ENCODE measurements at places on chromosomes 7 and 10.

- no peak for DNase-seq
Observed at GRCh38 chr10:130369645-130370381, 233.6 kb downstream of the GLRX3 start.

DNA sequence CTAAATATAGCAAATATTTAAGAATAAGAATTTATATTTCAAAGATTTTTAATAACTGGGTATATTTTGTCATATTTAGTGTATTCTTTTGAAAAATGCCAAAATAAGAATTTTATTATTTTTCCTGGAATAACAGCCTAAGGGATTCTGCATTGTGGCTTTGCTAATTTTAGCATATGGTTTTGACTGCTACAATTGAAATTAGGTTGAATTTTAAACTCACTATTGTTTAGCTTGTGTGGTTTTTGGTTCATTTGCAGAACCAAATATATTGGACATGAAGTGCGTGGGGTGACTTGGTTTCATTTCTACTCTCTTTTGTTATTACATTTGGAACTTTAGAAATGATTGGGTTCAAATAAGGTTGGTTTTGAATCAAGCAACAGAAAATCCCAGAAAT is 35.5 kb downstream of the ZNF273 start:
- no peak for DNase-seq

DNA sequence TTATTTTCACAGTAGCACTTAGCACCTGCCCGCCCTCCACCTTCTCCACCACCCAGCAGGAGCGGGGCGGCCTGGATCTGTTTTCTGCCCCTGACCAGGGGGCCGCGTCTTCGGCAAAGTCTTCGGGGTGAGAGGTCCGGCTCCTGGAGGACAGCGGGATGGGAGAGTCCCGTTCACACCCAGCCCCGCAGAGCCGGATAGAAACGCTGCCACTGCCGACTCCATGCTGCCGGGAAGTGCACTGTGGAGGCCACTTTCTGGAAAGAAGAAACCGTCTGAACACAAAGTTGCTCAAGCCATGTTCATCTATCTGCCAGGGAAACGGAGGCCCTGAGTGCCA is 14.5 kb upstream of the ZNF273 start:
- no peak for DNase-seq

DNA sequence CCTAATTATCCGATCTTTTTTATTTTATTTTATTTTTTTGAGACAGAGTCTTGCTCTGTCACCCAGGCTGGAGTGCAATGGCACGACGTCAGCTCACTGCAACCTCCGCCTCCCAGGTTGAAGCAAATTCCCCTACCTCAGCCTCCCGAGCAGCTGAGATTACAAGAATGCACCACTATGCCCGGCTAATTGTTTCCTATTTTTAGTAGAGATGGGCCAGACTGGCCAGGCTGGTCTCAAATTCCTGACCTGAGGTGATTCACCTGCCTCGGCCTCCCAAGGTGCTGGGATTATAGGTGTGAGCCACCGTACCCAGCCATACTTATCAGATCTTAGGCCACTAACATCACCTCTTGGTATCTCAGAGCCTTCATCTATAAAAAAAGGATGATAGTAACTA is 4.9 kb downstream of the SLC25A13 start:
- no peak for DNase-seq

- no peak for DNase-seq
Observed at GRCh38 chr7:88789480-88790064, 6.0 kb downstream of the TEX47 start.

- DNase-seq, result no peak
Observed at GRCh38 chr10:49526619-49527018, 12.3 kb downstream of the ERCC6 start.

GRCh38 chr10:329361-330099 is 194.3 kb downstream of the ZMYND11 start:
- peak; percentile 92 for DNase-seq

DNA sequence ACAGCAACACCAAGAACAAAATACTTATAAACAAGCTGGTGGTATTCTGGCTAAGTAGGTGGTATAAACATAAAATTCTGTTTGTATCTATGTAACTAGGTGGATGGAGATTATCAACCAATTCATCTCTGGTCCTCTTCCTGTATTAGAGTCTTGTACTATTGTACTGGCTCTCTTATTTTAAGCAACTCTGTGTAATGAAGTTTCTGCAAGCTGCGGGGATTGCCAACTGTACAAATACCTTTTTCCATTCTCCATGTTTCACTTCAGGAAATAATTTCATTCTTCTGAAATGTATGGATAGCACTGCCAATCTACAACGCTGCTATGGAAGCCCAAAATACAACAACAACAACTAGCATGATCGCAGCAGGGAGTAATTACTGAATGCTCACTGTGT is 44.8 kb downstream of the JAZF1 start:
- DNase-seq, result no peak

DNA sequence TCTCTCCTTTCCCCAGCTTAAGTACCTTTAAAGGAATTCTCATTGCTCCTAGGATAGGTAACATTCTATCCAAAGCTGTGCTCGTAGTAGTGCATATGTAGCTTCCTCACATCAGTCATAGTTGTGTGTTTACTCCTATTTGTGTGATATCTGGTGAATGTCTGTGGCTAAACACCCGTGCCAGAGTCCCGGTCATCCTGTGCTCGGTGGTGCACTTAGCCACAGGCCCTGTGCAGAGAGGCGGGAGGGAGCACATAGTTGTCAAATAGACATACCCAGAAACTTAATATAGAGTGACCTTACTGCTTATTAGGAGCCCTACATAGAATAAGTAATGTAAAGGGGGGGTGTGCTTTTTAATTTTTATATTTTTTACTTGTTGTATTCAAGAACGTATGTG is 76.6 kb downstream of the RBM33 start:
- no peak for DNase-seq

DNA sequence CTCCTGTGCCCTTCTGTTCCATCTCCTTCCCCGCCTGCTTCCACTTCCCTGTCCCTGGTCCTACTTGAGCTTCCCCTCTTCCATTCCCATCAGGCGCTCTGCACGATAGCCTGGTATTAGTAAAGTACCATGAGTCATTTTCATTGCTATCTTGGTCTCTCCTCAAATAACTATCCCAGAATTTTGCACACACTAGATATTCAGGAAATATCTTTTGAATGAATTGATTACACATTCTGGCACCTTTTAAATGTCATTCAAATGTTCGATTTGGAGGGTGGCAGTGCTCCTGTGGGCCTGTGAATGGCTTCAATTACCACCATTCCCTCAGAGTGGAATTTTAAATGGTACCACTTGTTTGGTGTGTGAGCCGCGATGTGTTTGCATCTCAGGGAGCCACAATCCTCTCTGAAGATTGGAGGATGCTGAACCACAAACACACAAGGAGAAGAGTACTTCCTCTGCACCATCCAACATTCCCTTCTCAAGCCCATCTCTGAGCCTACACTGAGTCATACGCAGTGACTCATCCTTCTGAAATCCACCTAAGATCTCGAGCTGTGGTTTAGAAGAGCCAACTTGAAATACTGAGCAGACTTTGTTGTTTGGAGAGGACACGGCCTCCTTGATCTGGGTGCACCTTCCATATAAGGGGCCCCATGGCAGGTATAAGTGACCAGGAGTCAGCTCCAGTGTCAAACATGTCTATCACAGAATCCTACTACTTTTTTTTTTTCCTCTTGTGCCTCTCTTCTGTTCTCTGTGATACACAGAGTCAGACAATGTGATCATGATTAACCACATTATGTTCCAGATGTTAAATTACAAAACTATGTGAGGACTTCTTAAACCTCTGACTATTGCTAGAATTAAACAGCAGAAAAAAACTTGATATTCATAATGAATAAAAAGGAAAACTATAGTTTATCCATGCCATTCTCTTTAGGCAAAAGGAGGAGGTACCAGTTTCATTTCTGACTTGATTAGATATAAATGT is 81.9 kb downstream of the BMPER start:
- no peak for DNase-seq

DNA sequence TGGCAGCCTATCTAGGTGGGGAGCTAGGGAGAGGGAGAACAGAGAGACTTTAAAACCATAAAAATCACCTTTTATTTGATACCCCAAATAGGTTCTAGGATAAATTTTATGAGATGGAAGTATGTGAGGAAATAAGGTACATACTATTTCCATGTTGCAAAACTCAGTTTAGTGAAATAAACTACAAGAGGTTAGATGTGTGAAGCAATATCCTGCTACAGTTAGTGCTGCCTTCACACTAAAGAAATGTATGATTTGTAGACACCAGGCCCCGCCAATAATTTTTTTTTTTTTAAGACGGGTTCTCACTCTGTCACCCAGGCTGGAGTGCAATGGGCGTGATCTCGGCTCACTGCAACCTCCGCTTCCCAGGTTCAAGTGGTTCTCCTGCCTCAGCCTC is 34.4 kb upstream of the RSBN1L start:
- DNase-seq, result no peak

DNA sequence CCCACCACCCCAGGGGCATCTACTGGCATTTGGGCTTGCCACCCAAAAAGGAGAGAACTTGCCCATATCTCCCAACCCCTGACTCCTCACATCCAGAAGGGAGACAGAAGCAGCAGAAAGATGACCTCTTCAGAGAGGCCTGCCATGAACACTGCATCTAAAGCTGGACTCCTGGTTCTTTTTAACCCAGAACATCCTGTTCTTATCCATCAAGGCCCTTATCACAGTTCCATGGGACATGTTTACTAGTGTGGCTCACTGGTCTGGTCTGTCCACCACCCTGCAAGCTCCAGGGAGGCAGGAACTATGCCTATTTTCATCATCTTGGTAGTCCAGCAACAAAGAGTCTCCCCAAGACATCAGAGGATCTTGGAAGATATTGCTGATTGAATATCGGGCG is 114.9 kb upstream of the PDLIM1 start:
- no peak for DNase-seq

DNA sequence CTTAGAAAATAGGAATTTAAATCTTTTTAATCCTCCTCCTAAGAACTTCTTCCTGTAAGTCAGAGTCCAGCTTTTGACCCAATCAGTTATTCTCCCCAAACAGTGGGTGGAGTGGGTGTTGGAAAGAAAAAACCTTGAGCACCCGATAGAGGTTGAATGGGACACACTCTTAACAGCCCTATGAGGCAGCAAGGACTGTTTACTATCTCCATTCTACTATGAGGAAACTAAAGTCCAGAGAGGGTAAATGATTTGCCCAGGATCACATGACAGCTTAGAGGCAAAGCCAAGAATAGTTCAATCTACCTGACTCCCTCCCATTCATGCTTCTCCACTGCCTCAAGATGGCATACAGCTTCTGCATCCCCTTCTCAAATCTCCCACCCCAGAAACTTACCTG is 57.6 kb upstream of the SLC35B4 start:
- DNase-seq, result no peak

- DNase-seq, result no peak
Observed at GRCh38 chr10:8051109-8051821, 3.2 kb upstream of the GATA3 start.

- no peak for DNase-seq
Observed at GRCh38 chr10:75492173-75492925, 60.9 kb downstream of the LRMDA start.

DNA sequence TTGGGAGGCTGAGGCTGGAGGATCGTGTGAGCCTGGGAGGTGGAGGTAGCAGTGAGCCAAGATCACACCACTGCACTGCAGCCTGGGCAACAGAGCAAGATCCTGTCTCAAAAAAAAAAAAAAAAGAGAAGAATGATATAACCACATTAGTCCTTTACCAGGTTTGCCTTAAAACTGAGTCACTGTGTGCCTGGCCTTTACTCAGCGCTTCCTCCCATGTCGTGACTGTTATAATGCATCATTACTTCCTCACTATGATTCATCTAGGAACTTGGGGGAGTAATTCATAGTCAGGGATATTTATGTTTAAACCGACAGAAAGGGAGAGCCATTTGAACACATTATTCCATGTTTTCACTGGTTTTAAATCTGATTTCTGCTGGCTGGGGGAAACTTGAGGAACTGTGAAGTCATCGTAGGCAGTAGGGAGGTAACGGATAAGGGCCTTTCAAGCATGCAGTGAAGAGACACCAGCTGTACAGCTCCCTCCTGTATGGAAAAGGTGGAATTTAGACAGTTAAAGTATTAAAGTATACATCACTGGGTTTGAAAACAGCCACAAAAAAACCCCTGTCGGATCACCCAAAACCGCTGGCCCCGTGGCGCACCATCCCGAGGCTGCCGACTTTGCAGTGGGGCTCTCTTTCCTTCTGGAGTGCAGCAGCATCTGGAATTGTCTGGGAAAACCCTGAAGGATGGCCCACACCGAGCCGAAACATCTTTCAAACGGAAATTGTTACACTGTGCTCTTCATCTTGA is 119.8 kb downstream of the NKX6-2 start:
- no peak for DNase-seq

DNA sequence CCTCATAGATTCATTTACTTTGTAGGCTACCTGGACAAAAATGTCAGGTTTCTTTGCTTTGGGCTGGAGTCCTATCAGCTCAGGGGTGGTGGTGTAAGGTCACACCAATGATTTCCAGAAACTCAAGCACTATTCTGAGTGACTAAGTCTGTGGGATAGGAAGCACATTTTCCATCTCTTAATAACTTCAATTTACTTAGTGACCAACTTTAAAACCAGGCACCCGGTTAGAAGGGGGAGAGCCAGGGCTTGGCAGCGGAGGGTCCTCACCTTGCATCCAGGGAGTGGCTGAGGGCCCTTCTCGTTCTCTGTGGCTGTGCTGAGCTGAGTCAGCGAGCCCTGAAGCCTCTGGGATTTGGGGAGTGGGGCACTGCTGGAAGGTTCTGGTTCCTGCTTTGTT is 6.7 kb downstream of the CHST3 start:
- DNase-seq, result no peak

DNA sequence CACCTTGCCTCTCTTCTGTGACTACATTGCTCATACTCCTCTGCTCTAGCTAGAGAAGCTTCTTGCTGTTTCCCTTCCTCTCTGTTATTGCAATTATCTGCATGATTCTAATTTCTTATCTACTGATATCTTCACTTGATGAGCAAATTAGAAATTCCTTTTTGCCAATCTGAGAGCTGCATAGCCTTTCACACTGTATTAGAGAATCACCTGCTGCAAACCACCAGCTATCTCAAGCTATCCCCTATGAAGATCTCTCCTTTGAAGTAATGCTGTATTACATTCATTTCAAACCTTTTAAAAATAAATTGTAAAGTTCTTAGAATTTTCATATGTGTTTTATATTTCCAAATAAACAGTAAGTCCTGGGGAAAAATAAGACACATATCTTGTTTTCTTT is 89.0 kb upstream of the ZNF804B start:
- no peak for DNase-seq

DNA sequence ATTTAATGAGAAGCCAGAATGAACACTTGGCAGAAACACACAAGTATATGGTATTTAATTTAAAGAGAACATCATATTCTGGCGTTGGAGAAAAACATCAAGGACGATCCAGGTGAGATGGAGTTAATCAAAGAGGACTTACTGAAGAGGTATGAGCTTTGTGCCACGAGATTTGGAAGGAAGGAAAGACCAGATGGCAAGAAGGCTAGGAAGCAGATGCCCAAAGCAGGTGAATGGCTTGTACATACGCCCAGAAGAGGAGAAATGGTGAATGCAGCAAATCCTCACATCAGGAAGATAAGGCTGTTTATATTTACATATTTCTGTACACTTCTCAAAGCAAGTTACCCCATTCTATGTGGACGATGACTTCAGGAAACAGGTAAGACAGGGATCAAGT is 163.9 kb upstream of the PLXNA4 start:
- no peak for DNase-seq
